ENCODE measurements at places on chromosomes 12 and 14.

DNA sequence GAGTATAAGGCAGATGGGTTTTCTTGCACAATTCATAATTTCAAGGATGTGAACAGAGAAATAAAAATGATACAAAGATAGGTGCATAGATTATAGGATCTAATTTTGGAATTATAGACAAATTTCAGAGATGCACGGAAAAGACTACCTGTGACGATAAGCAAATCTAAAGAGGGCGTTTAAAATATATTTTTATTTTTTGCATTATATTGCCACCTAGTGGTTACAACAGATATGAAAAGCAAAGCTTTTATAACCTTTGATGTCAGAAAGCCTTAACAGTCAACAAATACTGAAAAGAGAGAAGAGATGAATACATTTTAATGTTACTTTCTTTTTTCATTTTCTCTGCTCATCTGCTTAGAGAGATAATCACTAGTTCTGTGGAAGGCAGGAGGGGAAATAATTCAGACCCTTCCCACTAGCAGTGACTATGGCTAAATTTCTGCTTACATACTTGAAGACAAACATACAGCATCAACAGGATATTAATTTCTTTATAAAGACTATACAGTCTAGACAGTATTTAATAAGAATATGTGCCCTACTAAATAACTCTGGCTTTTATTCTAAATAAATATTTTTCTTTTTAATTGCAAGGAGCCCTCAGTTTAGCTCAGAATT, 46.3 kb downstream of the NTS start:
- DNase-seq: no peak

DNA sequence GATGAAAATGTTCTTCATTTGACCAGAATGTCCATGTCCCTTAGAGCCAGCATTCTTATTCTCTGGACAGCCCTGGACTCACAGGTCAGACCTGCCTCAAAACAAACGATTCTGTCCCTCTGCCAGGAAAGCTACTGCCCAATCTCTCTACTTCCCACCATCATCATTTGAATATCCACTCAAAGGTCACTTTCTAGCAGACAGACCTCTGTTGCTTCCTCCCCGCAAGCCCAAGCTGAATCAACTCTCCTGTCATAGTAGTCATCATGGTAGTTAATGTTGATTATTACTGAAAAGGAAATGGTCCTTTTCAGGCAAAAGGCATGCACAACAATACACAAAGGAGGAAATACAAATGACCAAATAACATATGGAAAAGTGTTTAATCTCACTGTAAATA, 39.6 kb upstream of the CPM start:
- DNase-seq: no peak

DNA sequence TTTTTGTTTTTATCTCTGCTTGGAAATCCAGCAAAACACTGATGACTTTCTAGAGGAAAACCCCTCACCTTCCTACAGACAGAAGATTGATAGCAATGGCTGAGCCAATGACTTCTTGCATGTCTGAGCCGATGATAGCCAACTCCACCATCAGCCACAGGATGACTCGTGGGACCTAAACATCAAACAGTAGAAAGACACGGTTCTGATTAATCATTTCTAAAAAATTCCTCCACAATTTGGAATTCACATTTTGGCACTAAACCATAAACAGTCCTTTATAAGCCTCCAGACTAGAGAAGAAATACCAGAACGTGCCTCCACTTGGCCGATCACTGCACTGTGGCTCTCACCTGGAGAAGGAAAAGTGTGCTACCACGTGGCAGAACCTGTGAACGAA, 25.9 kb downstream of the SLC11A2 start:
- DNase-seq: no peak

DNA sequence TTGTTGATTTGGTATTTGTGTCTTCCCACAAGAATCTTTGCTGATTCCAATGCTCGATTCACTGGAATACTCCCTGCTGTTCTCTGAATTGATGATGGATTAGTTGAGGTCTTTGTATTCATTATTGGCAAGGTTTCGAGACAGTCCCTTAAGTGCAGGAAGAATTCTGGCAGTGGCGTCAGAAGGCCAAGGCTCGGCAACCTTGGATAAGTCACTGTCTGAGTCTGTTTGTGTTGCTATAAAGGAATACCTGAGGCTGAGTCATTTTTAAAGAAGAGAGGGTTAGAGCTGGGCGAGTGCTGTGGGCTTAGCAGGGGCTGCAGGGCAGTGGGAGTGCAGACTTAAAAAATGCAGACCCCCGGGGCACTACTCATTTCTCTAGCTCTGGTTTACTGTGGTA, 56.9 kb downstream of the CHST11 start:
- DNase-seq: no peak

DNA sequence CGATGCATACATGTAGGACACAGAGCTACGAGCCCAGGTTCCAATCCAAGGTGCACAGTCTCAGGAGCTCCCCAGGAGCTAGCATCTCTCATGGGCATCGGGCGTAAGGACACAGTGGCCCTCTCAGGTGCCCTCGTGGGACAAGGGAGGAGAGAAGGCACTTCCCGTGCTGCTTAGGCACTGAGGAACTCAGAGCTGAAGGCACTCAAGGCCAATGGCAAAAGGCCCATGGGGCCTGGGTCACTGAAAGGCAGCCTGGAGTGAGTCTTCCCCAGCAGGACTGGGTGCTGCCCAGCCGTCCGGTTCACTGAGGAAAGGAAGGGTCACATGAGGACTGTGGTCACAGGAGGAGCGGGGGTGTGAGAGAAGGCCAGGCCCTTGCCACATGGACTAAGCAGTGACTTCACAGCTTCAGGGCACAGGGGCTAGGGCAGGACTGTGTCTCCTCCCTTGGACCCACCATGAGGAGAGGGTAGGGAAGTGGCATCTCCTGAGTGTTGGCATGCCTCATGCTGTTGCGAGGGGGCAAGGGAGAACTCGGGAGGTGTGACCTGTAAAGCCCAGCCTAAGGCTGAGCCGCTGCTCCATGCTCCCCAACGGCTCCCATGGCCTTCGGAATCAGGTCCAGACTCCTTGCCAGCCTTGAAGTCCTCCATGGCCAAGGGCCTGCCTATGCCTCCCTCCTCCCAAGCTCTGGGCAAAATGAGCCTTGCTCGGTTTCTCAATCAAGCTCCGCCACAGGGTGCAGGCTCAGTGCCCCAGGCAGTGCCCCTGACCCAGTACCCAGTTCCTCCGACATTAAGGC, 51.8 kb downstream of the CHGA start:
- DNase-seq: no peak

DNA sequence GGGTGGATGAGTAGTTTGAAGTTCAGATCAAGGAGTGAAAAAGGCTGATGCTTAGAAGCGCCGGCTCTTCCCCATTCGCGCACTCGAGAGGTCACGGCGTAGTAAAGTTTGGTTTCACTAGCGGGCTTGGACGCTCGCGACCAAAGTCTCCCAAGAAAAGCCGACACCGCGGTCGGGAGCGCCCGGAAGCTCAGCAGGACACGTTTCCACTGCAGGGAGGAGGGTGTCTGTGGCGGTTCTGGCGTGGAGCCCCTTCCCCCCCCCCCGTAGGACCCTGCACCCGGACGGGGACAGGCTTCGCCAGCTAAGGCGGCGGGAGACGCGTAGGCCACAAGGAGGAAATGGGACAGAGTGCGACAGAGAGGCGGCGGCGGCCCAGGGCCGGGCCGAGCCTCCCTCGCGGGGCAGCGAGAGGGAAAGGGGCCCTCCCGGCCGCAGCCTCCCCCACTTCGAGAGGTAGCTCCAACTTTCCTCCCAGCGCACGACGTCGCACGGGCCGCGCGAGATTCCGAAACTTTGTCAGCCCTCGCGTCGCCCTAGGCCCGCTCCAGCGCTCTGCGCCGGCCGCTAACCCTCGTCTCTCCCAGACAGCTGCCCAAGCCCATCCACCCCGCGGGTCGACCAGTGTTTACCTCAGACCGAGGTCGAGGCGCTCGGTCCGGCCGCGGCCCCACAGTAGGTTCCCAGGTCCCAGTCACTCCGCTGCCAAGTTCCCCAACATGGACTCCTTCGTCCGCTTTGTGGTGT, 480 bp downstream of the SCAF11 start:
- peak; percentile 64 for DNase-seq

- no peak for DNase-seq
These were observed 105.4 kb upstream of the FKBP4 start for GRCh38 chr12:2689393-2689792.

DNA sequence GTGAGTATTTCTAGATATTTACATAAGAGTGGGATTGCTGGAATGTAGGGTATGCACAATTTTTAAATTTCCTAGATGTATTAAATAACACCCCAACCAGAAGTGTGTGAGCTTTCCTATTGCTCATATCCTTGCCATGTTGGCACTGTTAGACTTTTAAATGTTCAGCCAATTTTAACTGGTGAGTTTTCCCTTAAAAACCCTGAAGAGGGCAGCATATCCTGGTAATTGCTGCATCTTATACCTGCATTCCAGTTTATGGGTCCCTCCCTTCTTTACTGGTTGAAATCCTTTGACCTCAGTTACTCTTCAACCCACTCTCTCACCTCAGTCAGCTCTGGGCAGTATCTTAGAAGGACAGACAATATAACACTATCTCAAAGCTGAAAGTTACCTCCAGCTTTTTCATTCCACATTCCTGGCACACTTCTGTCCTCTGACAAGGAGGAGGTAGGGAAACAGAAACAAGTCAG, 270.6 kb downstream of the PAWR start:
- no peak for DNase-seq

GRCh38 chr14:106309423-106309822, 783.0 kb downstream of the TMEM121 start:
- DNase-seq: no peak

GRCh38 chr14:69151458-69152180, 1.3 kb downstream of the DCAF5 start:
- DNase-seq: peak; percentile 72

DNA sequence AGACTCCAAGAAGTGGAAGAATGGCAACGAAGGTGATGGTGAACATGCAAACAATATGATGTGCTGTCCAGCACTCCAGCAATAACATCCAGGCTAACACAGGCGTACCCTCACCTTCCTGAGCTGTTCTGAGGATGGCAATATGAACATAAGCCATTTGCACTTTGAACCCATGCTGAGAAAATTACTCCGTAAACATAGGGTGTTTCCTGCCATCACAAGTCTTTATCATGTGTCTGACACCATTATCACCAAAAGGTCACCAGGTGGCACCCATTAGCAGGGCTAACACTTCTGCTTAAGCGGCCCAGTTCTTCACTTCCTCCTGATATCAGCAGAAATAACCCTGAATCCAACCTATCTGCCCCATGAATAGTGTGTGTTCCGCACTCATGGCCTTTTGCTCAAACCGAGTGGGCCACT, 482.8 kb downstream of the MED13L start:
- DNase-seq: no peak

GRCh38 chr14:70887207-70887681, 20.0 kb upstream of the PCNX1 start:
- no peak for DNase-seq

DNA sequence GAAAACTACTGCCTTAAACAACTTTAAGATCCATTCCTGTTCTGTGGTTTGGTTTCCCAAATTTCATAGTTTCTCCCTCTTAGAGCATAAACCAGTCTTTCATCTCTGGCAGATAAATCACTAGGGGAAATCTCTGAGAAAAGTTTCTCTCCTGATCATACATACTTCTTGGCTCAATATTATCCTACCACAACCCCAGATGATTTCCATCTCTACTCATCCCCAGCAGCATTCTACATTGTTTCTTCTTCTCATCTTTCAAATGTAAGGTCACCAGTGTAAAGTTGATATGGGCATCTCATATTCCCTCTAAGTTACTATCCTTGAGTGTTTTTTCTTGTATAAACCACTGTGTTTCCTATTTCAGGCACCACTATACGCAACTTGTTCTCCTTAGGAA, 45.9 kb upstream of the PLEKHG7 start:
- no peak for DNase-seq

DNA sequence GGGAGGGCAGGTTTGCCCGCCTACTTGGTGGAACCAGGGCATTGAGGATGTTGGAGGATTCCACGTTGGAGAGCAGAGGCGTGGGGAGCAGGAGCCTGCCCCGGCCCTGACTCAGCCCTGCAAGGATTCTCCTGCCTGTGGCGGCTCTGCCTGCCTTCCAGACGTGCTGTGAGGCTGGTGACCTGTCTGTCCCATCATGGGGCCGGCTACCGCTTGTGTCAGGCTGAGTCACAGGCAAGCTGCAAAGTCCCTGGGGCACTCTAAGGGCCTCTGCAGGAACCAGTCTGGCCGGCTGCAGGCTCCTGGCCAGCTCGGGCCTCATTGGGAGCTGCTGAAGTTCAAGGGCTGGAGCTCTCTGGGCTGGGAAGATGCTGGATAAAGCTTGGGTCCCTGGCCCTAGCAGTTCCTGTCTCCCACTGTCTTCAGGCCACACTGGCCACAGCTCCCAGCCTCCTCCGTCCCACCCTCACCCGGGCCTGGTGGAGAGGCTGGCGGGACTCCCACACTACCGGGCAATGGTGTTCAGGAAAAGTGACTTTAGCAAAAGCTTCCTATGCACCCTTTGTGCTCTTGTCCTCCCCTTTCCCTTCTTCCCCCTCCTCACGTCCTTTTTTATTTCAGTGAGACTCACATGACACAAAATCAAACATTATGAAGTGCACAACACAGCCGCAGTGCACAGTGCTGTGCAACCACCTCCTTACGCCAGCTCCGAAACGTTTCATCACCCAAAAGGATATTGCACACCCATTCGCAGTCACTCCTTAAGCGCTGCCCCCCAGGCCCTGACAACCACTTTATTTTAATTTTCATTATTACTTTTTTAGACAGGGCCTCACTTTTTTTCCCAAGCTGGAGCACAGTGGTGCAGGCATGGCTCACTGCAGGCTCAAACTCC, 22.0 kb upstream of the ULK1 start:
- no peak for DNase-seq

DNA sequence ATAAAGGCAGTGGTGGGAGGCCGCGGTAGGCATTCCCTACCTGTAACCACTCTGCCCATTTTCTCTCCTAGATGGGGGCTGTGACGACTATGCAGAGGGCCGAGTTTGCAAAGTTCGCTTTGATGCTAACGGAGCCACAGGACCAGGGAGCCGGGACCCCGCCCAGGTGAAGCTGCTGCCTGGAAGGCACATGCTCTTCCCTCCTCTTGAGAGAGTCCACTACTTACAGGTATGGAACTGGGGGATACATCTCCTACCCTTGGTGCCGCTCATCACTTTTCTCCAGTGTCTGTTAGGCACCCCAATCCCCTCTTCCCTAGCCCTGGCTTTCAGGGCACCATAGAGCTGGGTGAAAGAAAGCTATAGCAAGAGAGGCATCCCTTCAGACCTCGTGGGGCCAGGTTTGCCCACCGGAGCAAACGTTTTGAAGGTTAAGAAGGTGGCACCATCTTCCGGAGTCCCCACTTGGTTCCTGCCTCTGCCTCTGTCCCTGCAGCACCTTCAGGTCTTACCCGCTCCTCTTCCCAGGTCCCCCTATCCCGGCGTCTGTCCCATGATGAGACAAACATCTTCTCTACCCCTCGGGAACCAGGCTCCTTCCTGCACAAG, 2.0 kb upstream of the P3H3 start:
- DNase-seq: no peak

DNA sequence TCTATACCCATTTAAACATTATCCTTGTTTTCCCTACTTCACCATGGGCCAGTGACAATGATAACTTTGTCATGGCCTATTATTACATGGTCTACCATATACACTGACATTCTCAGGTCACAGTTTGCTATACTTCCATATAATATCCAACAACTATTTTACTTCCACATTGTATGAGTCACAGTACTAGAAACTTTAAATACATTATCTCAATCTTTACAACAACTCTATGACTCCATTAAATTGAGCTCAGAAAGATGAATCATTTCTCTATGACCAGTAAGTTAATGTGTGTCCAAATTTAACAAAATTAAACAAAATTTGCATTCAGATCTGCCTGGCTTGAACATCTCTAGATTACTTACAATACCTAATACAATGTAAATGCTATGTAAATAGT, 93.9 kb downstream of the PLEKHG7 start:
- DNase-seq: no peak

Data from activated B cell treated with CpG ODN at 0.5 μM for 24 hours (primary cell).